ENCODE measurements at places on chromosomes 6 and 20.

GRCh38 chr6:13924949-13925881, at the start of gene RNF182:
Gene RNF182, plus strand, starts transcription at chr6:13924952. Its CDS starts 52,168 bp downstream, at chr6:13977120.
- DNase-seq = peak; percentile 38

- no peak for DNase-seq
These were observed 26.3 kb upstream of the MC3R start for GRCh38 chr20:56222201-56222600.

- DNase-seq = peak; percentile 28
These were observed 249.5 kb downstream of the SOX4 start for GRCh38 chr6:21842875-21843645.

DNA sequence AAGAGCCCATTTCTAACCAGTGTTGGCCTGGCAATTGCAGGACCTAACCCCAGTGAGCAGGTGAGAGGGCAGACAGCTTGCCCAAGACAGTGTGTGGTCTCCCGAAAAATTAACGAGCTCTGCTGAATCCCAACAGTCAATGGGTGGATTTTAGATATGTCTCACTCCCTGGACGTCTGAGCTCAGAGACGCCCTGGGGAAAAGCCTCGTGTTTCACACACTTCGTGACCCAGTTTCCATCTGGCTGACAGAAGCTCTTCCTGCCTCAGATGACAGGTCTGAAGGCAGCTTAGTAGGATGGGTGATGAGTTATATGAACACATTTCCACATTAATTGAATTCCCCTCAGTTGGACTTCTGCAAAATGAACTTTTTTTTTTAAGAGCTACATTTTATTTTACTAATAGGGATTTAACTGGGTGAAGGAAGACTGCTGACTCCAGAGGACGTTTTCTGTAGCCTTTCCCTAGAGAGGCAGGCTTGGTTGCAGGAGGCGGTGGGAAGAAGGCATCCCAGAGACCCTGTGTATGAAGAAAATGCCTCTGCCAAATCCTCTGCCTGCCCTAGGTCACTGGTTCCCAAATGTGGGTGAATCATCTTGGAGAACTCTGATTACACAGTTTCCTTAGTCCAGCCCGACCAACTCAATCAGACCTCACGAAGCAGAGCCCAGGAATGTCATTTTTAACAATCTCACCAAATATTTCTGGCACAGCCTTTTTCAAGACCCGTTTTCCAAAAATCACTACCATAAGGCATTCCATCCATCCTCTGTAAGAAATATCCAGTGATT, 71.7 kb upstream of the LY86 start:
- no peak for DNase-seq

DNA sequence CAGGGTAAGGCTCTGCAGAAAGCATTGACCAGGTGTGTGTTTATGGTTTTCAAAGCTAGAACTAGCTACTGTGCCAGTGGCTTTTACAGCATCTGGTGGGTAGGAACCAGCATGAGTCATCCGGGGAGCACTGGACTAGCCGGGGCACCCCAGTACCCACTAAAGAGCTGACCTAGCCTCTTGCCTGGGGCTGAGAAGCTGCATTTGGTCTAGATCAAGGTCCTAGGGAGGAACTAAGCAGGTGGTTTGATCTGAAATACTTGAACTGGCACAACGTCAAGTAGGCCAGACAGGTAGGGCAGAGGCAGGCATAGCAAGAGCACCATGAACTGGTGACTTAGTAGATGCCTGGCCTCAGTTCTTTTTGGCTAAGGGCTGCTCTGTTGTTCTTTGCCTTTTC, 109.8 kb upstream of the PTPRK start:
- DNase-seq = no peak

- no peak for DNase-seq
These were observed 2.5 kb downstream of the FOXF2 start for GRCh38 chr6:1391800-1392309.

Data from NCI-H2081 (cell line).